ENCODE measurements at places on chromosomes 4 and X. TPM values are rescaled to one million over a fixed set of nuclear protein-coding genes. Genes with fewer than 3 reads are reported as not detected.

Gene AFF2
- total RNA-seq: 1.0 TPM

Gene HPSE
- total RNA-seq: 4.0 TPM

Gene GABRE
- total RNA-seq: 3.7 TPM

DNA sequence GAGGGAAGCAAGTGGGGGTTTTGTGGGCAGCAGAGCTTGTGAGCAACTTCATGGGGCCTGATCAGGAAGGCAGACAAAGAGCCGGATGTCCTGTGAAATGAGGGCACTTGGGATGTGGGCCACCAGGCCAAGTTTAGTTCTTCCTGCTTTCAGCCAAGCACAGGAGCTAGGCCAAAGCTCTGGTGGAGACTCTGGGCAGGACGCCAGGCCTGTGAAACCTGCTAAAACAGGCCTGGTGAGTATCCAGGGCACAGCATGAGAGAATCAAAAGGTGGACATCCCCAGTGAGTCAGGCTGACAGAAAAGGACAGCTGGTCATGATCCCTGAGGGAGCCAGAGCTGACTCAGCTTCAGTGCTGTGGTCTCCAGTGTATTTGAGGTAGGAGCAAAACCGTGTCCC is 95.7 kb downstream of the NPNT start:
- peak; percentile 94 for DNase-seq

Gene RAB41
- not detected for total RNA-seq

DNA sequence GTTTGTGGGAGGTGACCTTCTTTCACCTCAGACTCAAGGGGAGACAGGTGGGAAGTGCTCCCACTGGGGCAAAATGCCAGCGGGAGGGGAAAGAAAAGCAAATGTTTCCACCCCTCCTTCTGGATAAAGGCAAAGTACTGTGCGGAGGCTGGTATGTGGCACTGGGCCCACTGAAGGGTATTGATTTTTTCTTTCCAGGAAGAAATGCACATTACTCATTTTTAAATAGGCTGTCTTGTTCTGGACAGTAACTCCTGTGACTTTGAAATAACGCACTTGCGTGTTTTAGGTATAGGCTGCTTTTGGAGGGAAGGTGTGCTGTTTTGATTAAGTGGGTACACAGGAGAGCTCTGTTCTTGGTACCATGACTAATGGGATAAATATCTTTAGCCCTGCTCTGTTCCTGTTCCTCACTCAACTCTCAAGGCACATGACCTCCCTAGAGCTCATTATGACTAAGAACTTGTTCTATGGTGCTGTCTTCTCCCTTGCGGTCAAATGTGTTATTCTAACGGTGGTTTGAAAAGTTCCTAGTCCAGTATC is 40.7 kb upstream of the MBTPS2 start:
- peak; percentile 95 for DNase-seq

Gene RIBC1
- 0.19 TPM for total RNA-seq

Gene APLN
- 3.8 TPM for total RNA-seq

Gene CTBP1
- total RNA-seq: 256 TPM

DNA sequence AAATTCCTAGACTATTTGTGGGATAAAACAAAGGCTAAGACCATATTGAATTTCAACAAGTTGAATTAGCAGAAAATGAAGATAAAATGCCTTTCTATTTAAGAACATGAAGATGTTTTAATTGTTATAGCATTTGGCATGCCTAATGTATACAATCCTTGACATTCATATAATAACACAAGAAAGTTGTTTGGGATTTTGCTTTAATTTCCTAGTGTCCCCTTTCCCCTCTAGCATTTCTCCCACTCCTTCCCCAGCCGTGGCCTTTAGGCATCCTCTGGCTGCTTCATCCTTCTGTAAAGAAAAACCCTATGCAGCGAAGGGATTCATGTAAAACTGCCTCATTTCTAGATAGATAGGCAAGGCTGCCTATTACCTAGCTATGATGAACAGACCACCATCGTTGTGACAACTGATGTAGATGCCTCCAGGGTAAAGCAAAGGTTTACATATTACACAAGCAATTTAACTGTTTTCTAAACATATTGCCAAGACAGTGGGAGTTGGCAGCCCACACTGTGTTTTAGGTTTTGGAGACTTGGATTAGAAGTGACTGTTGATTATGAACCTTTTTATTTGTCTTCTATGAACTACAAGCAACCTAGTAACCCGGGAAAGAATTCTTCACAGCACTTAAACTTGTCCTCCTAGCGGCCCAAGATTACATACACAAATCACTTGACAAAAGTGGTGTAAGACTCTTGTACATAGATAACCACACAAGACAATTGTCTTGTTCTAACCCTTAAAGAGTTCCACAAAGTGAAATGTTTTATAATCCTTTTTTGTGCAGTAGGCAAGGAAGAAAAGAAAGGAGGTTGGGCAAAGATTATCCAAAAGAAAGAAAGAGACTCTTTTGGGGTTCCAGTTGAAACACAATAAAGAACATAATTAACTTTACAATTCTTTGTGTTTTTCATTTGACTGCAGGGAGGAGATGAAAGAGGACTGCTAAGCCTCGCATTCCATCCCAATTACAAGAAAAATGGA is 59.9 kb downstream of the HHIP start:
- no peak for DNase-seq

GRCh38 chr4:29853833-29854232 is 866.3 kb upstream of the PCDH7 start:
- DNase-seq: no peak

GRCh38 chr4:1109333-1109732 is 4.0 kb downstream of the RNF212 start:
- no peak for DNase-seq

- DNase-seq: no peak
Observed at GRCh38 chr4:38870098-38870808, 2.6 kb downstream of the FAM114A1 start.

- DNase-seq: no peak
Observed at GRCh38 chrX:40062525-40063155, 35.1 kb downstream of the BCOR start.

Gene CYLC1
- total RNA-seq: not detected

GRCh38 chr4:99215521-99215920 is 3.5 kb downstream of the ADH6 start:
- no peak for DNase-seq

Gene NLGN4X
- not detected for total RNA-seq

Gene HS3ST1
- 3.5 TPM for total RNA-seq

DNA sequence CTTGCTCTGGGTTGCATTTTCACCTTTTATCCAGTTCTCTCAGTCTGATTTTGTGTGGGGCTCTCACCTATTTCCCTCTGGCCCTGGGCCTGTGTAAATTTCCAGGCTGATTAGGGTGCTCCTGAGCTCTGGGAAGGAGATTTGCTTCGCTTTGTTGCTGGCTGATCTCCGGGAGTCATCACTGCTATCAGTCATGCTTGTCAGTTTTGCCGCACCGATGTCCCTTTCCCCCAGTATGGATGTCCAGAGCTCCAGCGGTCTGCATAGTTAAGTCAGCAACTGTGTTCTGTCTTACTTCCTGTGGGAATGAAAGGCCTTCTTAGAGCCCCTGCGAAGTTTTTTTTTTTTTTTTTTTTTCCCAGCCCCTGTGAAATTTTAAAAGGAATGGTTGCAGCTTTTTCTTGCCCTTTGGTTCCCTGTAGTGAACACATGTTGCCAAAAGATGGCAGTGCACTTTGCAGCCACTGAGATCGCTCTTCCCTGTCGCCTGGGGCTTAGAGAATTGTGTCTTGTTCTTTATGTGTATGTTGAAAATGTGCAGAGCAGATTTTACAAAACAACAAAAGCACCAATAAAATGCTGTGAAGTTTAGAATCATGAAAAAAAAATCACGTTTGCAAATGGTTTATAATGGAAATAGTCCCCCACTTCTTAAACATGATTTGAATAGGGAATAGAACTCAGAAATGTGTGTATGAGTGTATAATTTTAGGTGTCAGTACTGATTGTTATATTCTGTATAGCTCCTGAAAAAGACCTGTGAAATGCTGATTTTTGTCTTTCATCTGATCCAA is 109.1 kb upstream of the SLC4A4 start:
- DNase-seq: peak; percentile 27

Gene ZCCHC18
- total RNA-seq: 1.2 TPM

- DNase-seq: no peak
Observed at GRCh38 chrX:140913802-140914501, 88.4 kb upstream of the SPANXB1 start.

DNA sequence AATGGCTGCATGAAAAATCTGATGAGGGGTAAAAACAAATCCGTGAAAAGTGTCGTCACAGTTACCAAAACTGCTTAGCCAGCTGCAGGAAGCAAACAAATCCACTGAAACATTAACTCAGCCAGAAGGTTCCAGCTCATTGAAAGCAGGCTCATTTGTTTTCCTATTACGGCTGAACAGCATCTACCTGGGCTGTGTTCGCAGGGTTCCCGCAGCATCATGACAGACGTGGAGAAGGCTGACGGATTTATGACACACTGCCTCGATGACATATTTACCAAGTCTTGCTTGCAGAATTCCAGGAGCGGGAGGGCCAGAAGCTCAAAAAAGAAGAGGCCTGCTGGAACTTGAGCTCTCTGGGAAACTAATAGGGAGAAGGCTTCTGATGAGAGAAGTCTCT is 781.1 kb downstream of the RAB28 start:
- DNase-seq: no peak

Gene SLC2A9
- total RNA-seq: 0.37 TPM

Gene XK
- total RNA-seq: 1.5 TPM

GRCh38 chrX:67692246-67692645 is 148.4 kb downstream of the AR start:
- peak; percentile 59 for DNase-seq

GRCh38 chrX:132353430-132353829 is 134.2 kb upstream of the RAP2C start:
- DNase-seq: no peak

DNA sequence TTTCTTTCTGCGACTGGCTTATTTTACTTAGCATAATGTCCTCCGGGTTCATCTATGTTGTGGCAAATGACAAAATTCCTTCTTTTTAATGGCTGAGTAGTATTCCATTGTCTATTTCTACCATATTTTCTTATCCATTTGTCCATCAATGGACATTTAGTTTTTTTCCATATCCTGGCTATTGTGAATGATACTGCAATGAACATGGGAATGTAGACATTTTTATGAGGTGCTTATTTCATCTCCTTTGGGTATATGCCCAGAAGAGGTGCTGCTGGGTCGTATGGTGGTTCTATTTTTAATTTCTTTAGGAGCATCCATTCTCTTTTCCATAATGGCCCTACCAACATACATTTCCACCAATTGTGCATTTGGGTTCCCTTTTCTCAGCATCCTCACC is 76.5 kb upstream of the HPGD start:
- no peak for DNase-seq

Gene METTL14
- 21.1 TPM for total RNA-seq

- DNase-seq: no peak
Observed at GRCh38 chr4:158442736-158443135, 78.9 kb upstream of the RXFP1 start.

GRCh38 chr4:118869808-118870342 is 18.8 kb upstream of the SYNPO2 start:
- DNase-seq: peak; percentile 27

All from HT1080 (cell line).